CD4-positive, alpha-beta T cell treated with Interleukin-15 for 4 hours (primary cell): ENCODE measurements at places on chromosomes 4 and X.

DNA sequence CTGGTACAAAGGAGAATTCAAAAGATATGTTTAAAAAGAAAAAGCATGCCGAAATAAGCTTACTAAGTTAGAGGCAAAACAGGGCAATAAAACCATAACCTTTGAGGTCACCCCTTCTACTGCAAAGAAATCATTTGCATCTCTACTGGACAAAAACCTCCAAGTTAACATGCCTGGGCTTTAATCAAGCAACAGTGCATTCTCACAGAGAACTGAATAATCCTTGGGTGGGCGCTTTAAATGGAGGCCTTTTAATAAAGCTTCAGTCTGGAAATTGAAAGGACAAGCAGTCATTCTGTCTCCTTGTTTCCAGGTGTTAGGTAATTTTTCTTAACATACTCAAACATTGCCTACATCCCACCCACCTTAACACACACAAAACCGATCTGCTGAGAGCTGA, 34.6 kb upstream of the SMS start:
- no peak for DNase-seq

DNA sequence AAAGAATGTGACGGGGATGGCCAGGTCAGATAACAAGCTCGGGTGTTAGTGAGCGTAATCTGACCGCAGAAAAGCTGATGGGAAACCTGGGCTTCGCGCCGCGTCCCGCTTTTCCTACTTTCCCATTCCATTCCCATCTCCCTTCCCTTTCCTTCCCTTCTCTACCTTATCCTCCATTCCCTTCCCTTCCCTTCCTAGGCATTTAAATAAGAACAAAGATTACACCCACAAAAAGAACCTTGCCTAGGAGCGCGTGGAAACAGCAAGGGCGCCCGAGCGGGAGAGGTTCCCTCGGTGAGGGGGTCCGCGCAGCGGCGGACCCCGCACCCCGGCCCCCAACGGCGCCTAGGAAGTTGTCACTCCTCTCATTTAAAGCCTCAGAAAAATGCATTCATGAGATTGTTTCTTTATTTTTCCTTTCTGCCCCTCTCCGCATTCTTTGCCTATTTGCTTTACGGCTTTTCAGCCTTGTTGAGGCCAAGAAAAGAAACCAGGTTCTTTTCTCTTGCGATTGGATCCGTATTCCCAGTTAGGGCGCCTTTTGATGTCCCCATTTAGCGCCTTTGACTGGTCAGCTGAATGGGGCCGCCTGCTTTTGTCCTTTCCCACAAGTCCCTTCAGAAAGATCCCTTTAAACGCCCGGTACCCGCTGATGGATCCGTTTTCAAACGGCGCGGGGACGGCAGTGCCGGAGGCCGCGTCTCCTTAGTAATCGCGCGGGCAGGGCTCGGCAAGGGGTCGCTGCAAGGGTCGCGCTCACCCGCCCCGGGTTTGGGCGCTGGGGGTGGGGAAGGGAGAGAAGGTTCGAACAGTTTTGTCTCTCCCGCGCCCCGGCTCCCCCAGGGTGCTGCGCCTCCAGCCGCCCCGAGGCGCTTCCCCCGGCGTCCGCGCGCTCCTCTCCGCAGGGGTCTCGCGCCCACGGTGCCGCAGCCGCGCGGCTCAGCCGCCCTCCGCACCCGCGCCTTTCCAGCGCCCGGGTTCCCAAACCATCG, 54.1 kb upstream of the TMEM33 start:
- DNase-seq, result no peak

DNA sequence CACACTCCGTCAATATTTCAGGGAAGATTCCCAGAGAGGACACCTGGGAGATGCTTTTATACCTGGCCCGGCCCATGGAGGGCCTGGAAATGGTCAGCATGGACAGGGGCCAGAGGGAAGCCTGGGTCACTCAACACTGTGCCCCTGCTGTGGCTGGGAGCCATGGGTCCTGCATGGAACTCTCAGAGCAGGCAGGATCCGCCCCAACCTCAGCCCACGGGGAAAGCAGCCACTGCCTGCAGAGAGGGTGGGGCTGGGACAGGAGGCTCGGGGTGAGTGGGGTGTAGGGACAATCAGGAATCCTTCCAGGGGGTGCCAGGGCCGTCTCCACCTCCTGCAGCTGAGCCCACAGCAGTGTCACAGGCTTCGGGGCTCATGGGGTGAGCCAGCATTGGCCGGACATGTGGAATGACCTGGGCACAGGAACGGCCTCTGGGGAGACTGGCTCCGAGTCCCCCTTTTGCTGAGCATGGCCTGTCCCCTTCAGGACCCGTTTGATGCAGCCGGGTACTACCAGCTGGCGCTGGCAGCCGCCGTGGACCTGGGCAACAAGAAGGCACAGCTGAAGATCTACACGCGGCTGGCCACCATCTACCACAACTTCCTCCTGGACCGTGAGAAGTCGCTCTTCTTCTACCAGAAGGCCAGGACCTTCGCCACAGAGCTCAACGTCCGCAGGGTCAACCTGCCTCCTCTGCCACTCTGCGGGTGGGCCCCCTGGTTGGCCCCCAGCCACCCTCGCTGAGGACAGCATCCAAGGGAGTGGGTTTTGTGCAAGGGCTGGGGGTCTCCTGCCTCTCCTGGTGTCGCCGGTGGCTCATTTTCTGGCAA, 29.1 kb upstream of the HTRA3 start:
- DNase-seq, result no peak

DNA sequence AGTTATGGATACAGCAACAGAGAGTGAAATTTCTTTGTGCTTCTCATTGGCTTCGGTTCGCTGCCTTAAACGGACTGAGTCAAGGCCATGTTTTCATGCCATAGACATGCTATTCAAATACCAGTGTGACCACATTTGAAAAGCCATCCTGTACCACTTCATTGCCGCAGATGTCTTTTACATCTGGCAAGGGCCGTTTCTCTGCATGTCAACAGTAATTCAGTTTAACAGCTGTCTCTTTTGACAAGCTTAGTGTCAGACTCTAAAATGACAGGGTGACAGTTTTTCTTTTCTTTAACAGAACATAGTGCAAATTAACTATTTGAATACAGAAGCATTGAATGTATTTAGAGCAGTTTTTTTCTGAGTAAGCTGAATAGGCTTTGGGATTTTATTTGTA, 362.2 kb upstream of the POU3F4 start:
- no peak for DNase-seq

DNA sequence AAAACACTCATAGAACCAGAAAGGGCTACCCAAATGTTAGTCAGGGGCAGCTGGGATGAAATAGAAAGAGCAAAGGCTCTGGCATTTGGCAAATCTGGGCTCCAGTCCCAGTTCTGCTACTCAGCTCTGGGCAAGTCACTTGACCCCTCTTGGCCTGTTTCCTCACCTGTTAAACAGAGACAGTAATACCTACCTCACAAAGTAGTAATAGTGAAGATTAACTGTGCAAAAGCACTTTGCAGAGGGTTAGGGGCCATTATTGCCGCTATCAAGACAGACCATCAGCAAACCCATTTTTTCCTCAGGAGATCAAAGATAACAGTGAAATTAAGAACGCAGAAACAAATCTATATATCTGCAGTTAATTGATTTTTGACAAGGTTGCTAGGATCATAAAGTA, 20.6 kb downstream of the ZBTB33 start:
- no peak for DNase-seq
